ENCODE measurements at places on chromosomes 2 and 18. TPM values are rescaled to one million over a fixed set of nuclear protein-coding genes. Genes with fewer than 3 reads are reported as not detected.

LCT gene
- total RNA-seq, result not detected

SLC9A4 gene
- total RNA-seq, result not detected

COL6A3 gene
- total RNA-seq, result 145 TPM

DTYMK gene
- 14.3 TPM for total RNA-seq

GALNT13 gene
- total RNA-seq, result 3.2 TPM

GRCh38 chr2:62597323-62597722, 91.3 kb upstream of the TMEM17 start:
- DNase-seq, result no peak

- DNase-seq, result no peak
These were observed 137.9 kb upstream of the ITGA4 start for GRCh38 chr2:181319286-181319685.

DNA sequence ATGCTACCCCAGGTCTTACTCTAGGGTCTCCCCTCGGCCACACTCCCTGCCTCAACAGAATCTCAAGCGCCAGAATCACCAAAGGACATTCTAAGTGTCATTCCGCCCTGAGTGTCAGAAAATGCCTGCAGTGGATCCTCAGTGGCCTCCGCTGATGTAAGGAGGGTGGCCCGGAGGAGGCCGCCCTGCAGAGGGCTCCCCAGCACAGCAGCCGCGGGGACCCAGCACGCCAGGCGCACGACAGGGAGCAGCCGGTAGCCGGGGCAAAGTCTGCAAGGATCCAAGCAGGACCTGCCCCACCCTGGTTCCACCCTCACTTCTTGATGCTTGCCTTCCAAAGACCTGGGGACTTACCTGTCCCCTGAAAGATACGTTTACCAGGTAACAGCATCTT, 54.2 kb upstream of the ID2 start:
- no peak for DNase-seq

- no peak for DNase-seq
These were observed 69.4 kb downstream of the XIRP2 start for GRCh38 chr2:166957686-166958085.

- DNase-seq, result no peak
These were observed 98.2 kb upstream of the HNMT start for GRCh38 chr2:137865954-137866540.

- no peak for DNase-seq
These were observed 102.7 kb downstream of the MAP2 start for GRCh38 chr2:209526561-209526960.

- peak; percentile 41 for DNase-seq
These were observed 493 bp downstream of the FN1 start for GRCh38 chr2:215435280-215435869.

GRCh38 chr2:105769504-105769903, 24.8 kb downstream of the NCK2 start:
- DNase-seq, result no peak

Data from left cardiac atrium (tissue), 4 donors.